ENCODE measurements at places on chromosomes 2 and 18.

DNA sequence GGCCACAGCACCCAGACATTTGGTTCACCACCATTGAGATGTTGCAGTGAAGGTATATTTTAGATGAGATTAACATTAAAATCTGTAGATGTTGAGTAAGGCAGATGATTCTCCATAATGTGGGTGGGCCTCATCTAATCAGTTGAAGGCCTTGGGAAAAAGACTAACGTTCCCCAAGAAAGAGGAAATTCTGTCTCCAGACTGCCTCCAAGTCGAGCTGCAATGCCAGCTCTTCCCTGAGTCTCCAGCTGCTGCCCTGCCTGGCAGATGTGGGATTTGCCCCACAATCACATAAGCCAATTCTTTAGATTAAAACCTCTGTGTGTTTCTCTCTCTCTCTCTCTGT lies 101.9 kb downstream of the PDCL3 start:
- no peak for DNase-seq

- DNase-seq, result no peak
Measured at GRCh38 chr2:215189393-215189792, 51.0 kb upstream of the ABCA12 start.

DNA sequence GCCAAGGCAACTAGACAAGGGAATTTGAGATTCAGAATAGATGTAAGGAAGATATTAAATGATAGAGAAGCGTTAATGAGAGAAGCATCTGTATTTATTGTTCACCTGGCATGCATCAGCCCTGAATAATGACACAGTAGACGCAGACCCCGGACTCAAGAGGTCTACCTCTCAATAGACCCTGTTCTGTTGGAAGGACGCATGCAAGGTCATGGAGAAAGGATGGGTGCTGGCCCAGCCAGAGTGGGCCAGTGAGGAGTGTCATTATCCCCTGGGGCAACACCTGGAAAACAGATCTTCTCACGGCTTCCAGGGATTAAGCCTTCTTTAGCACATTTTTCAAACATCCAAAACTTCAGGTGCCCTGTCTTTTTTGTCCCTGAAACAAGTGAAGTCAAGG lies 461.0 kb downstream of the EIPR1 start:
- DNase-seq, result no peak

DNA sequence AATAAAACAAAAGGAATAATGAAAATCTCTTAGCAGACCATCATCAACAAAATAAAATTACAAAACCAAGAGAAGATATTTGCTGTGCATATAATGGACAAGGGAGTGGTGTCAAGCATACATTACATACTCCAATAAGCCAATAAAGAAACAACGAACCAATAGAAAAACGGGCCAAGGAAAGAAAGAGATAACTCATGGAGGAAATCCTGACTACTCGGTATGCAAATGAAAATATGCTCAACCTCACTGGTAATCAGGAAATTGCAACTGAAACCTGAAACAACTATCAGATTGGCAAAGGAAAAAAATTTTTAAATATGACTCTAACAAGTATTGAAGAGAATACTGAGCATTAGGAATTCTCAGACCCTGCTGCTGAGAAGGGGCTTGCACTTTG lies 84.7 kb downstream of the BCL2 start:
- DNase-seq, result no peak

- DNase-seq, result no peak
Measured at GRCh38 chr18:22987547-22988189, 54.5 kb downstream of the RBBP8 start.

All from activated CD4-positive, alpha-beta T cell treated with anti-CD3 and anti-CD28 coated beads for 1 hour (primary cell).